Gastroesophageal sphincter (tissue), 4 donors: ENCODE measurements at places on chromosomes 12 and 14. TPM values are rescaled to one million over a fixed set of nuclear protein-coding genes. Genes with fewer than 3 reads are reported as not detected.

GRCh38 chr14:71362282-71362681 is 455.0 kb downstream of the PCNX1 start:
- ATAC-seq = no peak

GRCh38 chr14:98144964-98145363 is 1127.0 kb downstream of the BCL11B start:
- ATAC-seq = no peak

DNA sequence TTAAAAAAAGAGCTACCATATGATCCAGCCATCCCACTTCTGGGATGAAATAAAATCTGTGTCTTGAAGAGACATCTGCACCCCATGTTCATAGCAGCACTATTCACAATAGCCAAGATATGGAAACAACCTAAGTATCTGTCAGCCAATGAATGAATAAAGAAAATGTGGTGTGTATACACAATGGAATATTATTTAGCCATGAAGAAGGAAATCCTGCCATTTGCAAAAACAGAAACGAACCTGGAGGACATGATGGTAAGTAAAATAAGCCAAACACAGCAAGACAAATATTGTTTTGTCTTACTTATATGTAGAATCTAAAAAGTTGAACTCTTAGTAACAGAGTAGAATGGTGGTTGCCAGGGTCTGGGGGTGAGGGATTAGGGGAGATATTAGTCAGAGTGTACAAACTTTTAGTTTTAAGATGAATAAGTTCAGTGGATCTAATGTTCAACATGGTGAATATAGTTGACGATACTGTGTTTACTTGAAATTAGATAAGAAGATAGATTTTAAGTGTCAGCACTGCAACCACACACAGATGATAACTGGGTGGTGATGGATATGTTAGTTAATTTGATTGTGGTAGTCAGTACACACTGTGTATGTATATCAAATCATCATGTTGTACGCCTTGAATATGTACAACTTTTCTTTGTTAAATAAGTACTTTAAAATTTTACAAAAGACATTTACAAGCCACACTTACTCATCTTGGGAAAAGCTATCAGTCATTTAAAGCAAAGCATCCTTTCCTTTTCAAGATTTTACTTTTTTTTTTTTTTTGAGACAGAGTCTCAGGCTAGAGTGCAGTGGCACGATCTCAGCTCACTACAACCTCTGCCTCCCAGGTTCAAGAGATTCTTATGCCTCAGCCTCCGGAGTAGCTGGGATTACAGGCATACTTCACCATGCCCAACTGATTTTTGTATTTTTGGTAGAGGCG is 89.9 kb downstream of the BICD1 start:
- no peak for ATAC-seq

GRCh38 chr12:112962561-112962960 is 15.8 kb upstream of the OAS2 start:
- no peak for ATAC-seq

DNA sequence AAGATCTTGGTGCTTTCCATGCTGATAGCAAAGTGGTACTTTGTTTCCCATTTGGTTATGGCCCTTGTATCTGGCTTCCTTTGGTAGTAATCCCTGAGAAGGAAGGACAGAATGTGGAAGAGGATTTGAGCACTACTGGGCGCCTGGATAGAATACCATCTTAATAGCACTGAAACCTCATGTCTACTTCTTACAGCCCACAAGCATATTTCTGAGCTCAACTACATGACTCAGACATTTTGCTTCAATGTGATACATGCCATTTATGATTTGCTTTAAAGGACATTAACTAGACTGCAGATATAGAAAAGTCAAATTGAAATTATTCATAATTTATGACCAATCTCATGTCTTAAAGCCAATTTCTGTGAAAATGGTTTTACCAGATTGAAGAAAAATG is 80.4 kb downstream of the LIN7A start:
- no peak for ATAC-seq

DNA sequence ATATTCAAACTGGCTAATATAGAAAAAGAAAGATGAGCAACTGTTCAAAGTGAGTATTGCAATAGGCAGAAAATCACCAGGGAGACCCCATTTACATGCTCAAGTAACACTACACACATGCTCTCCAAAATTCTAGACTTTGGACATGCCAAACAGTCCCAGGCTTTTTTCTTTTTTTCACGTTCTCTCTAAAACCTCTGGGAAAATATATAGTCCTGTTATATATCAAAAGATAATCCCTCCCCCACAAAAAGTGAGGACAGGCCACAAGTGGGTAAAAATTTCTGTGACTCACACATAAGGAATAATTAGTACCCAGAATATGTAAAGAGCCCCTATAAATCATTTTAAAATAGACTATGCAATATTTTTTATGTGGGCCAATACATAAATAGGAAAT is 55.2 kb downstream of the EFCAB11 start:
- ATAC-seq = no peak

GRCh38 chr14:37399517-37399916 is 195.5 kb downstream of the FOXA1 start:
- no peak for ATAC-seq

DNA sequence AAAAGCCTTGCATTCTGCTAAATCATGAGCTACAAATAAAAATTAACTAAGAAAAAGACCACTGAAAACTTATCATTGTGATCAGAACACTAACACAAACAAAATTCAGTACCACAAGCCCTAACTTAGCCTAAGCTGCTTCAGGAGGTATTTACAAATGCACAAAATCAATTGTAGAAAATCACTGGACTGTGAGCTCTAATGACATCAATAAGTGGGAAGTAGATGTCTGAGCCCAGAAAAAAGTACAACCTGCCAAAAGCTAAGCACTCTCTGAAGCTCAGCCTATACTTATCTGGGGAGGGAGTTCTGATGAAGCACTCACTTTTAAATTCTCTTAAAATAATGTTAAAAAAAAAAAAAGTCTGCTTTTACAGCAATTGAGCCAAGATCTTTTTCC is 92.9 kb downstream of the SLCO1B1 start:
- ATAC-seq = no peak

DNA sequence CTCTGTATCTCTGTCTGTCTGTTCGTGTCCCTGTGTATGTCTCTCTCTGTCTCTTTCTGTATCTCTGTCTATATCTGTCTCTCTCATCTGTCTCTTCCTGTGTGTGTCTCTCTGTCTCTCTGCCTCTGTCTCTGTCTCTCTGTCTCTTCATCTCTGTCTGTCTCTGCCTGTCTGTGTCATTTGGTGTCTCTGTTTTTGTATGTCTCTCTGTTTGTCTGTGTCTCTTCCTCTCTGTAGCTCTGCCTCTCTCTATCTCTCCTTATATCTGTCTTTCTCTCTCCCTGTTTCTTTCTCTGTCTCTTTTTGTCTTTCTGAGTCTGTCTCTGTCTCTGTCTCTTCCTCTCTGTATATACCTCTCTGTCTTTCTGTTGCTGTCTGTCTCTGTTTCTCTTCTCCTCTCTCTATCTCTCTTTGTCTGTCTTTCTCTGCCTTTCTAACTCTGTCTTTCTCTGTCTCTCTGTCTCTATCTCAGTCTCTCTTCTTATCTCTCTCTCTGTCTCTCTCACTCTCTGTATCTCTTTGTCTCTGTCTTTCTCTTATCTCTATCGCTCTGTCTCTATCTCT is 50.2 kb downstream of the TMEM121 start:
- no peak for ATAC-seq

- ATAC-seq = no peak
Observed at GRCh38 chr12:130876297-130876696, 4.4 kb downstream of the RAN start.

DNA sequence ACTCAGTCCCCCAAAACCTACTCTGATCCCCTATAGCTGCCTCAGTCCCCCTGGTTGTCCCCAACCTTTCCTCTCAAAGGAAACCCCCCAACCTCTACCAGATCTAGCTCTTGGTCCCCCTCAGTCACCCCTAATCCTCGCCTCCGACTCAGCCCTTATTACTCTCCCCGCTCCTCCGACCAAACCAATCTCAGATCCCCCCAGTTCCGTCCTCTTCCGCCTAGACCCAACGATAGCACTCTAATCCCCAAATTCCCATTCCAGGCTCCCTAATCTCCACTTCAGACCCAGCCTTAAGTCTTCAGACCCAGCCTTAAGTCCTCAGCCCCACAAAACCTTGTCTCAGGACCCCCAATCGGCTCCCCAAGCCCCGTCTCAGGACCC is 612 bp downstream of the VPS37B start:
- peak; percentile 12 for ATAC-seq

GRCh38 chr12:53928054-53928835 is 10.4 kb upstream of the HOXC13 start:
- ATAC-seq = no peak

DNA sequence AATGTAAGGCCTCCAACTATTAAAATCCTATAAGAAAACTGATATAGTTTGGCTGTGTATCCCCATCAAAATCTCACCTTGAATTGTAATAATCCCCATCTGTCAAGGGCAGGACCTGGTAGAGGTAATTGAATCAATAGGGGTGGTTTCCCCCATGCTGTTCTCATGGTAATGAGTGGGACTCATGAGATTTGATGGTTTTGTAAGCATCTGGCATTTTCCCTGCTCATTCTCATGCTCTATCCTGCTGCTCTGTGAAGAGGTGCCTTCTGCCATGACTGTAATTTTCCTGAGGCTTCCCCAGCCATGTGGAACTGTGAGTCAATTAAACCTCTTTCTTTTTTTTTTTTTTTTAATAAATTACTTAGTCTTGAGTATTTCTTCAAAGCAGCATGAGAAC is 31.9 kb downstream of the TSPAN19 start:
- no peak for ATAC-seq

DNA sequence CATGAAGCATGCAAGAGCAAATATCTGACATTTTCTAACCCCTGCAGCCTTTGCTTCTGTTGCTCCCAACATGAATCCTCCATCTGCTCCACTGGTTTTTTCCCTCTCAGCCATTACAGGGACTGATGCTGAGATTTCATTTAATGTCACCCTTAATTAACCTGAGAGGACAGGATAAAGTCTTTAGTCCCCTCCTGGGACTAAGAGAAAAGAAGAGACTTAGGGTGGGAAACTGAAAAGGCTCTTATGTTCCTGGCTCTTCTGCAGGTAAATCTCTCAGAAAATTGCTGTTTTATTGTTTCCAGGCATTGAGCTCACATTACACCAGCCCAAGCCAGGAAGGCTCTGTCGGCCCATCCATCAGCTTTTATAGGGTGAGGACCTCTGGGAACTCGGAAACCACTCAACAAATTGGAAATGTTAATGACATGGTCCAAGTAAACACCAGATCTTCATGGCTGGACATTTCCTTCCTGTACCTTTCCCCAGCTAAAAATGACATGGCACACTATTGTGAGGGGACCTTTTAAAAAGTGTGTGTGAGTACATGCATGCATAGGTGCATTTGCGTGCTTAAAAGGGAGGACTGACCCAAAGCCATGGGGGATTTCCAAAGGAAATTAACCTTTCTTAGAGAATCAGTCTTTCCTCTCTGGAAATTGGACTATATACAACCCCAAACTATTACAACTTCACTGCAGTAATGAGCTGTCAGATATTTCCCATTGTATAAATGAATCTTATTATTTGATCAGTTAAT is 408.1 kb upstream of the TMTC1 start:
- ATAC-seq = no peak

MYRFL gene
- total RNA-seq = not detected

RERG gene
- 24.9 TPM for total RNA-seq

SLC25A21 gene
- 1.2 TPM for total RNA-seq

ADGRD1 gene
- 43.4 TPM for total RNA-seq

MUCL1 gene
- not detected for total RNA-seq
